NCI-H2081 treated with DMSO at 0.1 percent for 48 hours (cell line): ENCODE measurements at places on chromosomes 12 and 14.
A peak's percentile ranks its signal among the peaks of the same experiment; 100 is the strongest.

GRCh38 chr14:64811676-64812075, 68.0 kb downstream of the SPTB start:
- DNase-seq, result no peak

DNA sequence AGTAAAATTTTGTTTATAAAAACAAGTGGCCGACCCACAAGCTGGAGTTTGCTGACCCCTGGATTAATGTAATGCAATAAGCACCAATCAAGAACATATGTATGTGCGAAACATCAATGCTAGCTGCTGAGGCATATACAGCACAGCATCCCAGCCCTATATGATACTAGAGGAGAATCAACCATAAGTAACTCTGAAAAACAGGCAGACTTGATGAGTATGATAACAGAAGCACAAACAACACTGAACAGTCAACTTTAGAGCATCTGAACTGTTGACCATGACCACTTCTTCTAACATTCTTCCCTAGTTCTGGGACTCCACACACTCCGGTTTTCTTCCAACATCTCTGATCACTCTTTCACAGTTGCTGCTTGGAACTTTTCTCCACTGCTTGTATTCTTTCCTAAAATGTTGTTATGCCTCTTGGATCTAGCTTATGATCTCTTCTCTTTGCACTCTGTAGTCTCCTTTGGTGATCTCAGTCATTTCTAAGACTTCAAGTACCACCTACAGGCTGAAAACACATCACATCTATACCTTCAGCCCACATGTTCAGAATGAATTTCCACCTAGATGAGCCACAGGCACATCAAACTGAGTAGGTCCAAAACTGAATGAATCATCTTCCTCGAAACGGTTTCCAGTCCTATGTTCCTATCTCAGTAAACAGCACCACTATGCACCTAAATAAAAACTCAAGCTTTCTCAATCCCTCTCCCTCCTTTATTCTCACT, 57.2 kb downstream of the STXBP6 start:
- DNase-seq, result no peak

GRCh38 chr14:95409477-95410272, 90.0 kb upstream of the CLMN start:
- no peak for DNase-seq

DNA sequence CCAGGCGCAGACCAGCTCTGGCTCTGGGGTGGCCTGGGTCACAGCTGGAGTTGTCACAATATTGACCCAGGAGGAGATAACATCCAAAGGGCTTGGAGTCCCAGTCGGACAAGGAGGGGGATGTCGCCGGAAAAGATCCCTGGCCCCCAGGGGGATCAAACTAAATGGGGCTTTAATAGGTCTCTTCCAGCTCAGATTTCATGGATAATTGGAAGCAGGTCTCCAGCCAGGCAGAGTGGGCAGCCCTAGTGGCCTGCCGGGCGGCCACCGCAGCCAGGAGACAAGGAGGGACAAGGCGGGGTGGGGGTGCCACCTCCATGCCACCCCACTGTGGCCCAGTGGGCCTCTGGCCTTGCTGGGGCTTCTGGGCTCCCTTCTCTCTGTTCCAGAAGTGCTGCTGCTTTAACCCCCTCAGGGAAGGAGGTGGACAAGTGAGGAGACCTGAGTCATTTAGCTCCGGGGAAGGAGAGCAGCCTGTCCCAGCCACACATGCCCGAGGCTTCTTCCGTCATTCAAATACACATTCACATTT, 23.1 kb upstream of the PGF start:
- no peak for DNase-seq

GRCh38 chr14:101398011-101398410, 163.3 kb upstream of the DIO3 start:
- DNase-seq, result no peak

GRCh38 chr12:110198386-110198785, 74.2 kb downstream of the IFT81 start:
- no peak for DNase-seq

DNA sequence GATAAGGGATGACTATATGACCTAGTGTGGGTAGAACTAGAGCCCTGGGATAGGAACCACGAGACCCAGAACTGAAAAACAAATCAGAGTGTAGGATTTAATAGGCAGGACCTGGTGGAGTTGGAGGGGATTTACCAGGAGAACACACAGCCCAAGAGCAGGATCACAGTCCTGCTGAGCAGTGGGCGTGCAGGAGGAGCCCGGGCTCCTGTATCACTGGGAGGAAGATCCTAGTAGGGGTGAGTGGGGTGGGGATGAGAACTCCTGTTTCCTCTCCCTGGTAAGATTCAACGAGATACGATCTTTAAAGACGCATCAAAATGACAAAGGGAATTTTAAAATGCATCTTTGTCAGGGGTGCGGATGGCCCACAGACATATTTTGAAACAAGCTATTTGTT, 220.1 kb downstream of the GALC start:
- DNase-seq, result no peak

DNA sequence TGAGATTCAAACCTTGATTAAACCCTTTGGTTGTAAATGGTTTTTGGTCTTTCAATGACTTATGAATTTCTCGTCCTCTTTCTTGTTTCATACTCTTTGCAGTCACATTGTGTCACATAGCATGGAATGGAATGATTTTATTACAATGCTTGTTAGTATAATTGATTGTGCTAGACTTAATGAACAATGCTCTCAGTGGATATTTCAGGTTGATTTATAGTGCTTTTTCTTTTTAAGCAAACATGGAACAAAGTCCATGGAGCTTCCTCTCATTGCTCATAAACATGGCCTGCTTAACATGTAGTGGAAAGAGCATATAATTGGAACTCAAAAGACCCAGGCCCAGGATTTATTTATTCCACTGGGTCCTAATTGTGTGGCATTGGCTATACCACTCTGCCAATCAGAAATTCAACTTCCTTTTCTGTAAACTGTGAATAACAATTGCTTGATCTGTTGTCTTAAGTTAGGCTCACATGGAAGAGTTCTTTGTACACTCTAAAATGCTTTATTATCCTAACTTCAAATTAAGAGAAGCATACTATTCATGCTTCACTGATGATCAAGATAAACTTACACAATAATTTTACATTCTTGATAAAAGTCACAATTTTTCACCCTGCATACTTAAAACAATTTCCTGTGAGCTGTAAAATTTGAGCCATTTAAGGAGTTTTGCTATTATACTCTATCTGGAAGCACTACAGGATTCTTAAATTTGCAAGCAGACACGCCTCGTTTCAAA, 370.5 kb upstream of the PDE3A start:
- no peak for DNase-seq

GRCh38 chr14:51513281-51513680, 138.4 kb upstream of the FRMD6 start:
- DNase-seq, result no peak

DNA sequence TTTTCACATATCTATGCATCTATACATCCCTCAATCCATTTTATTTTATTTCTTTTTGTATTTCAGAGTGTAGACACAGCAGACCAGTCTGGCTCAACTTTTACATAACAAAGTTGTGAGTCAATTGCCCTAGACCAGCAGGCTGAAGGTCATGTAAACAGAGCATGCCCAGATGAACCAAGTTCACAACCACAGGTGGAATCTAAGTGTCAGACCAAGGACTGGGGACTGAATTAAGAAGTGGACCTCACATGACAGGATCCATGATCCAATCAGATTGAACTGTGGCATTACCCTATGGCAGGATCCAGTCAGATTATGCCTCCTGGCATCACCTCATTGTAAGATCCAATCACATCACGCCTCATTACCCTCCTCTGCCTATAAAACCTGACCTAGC, 455.8 kb downstream of the SOX5 start:
- no peak for DNase-seq

- DNase-seq, result peak; percentile 50
These were observed at the start of gene SLC25A21 for GRCh38 chr14:37172024-37172869. Gene SLC25A21, minus strand, starts transcription at chr14:37172606.

DNA sequence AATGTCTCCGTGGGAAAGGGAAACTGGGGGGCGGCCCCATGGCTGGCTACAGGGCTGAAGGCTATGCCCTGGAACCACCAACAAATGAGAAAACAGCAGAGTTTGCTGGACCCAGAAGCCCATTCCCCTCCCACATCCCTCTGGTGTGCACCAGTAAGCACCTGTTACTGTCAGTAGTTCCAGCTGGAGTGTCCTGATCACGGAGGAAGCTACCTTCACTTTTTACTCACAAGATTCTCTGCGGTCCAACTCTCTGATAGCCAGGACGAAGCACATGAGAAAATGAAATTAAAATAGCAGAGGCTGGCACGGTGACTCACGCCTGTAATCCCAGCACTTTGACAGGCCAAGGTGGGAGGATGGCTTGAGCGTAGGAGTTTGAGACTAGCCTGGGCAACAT, 22.7 kb upstream of the MEG3 start:
- no peak for DNase-seq

DNA sequence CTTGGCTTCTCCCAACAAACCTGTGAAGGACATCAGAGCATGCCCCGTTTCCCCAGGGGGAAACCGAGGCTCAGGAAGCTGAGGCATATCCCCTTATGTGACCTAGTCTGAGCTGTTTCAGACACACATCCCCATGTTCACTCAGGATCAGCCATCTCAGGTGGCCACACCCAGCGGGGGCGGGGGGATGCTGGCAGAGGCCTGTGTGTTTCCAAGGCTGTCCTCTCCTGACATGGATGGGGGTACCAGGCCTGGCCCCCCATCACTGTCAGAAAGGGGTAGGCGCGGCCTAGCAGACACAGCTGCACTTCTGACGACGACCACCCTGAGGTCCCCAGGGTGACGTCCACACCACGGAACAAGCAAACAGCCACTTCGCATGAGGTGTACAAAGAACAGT, 22.1 kb downstream of the CCDC85C start:
- DNase-seq, result no peak

GRCh38 chr12:88691811-88692210, 111.5 kb upstream of the KITLG start:
- no peak for DNase-seq

GRCh38 chr14:26163761-26164160, 434.1 kb downstream of the NOVA1 start:
- DNase-seq, result peak; percentile 60

DNA sequence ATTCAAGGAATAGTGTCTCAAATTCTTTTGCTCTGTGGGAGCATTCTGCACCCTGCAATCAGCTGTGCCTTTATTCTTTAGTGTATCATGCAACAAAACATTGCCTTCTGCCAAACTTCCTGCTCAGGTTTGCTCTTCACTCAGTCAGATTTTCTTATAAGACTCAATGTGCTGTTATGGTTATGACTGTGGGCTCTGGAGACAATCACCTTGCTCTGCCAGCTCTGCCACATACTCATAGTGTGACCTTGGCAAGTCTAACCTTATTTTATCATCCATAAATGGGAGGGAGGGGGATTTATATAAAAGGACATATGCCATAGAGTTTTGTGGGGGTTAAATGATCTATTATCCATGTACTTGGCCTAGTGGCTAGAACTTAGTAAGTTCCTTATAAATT, 51.3 kb downstream of the SRGAP1 start:
- no peak for DNase-seq

DNA sequence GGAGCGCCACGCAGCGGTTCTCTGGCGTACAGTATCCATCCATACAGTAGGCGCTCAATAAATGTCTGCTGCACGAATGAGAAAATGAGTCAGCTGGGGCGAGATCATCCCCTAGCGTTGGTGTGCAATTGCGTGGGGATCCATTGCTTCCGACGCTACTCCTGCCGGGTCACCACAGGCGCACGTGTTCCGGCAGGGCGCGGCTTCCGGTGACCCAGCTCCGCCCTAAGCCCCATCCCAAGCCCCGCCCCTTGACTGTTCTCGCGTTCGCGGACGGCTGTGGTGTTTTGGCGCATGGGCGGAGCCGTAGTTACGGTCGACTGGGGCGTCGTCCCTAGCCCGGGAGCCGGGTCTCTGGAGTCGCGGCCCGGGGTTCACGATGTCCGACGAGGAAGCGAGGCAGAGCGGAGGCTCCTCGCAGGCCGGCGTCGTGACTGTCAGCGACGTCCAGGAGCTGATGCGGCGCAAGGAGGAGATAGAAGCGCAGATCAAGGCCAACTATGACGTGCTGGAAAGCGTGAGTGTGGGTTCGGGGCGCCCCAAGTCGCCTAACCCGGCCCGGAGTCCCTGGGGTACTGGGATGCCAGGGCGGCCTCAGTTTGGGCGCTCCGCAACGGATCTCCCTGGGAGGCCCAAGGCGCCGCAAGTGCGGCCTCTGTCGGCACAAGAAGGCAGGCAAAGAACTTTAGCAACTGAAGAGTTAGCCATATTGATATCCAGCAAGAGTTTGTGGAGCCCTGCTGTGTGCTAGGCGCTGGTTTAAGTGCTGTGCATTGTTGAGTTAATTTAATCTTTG, at the start of gene PSMD9:
PSMD9 (plus strand) TSS at position 313 of the 796 bp plus-strand sequence; CDS start at position 380, 67 bp downstream.
- peak; percentile 84 for DNase-seq

DNA sequence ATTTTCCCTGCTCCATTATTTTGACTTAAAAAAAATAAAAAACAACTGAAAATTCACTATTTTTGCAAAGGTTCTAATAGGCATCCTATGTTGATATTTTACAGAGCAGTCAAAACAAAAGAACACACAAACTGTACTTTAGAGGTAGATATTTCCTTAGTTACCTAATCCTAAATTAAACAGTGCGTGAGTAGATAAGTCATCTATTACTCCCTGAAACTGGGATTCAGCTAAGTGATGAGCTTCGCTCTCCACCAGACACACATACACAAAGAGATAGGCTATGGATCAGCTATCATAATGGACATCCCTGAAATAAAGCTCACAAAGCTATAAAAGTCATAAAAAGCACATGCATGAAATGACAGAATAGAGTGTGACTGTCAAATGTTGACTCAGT, 398.7 kb downstream of the SOX5 start:
- DNase-seq, result no peak

DNA sequence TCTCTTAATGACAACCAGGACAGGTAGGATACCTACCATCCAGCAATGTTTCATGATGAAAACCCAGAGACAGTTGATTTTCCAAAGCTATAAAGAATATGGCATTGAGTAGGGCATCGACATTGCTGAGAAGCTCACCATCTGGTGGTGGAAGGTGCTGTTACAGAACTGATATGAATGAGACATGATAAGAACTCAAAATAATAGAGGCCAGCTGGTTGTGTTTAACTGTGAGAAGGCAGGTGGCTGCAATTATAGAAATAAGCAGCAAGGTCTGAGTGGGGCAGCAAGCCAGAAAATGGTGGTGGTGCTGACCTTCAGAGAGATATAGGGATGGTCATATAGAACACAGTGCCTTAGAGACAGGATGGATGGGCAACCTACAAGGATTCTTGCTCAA, 449.7 kb downstream of the BTG1 start:
- DNase-seq, result peak; percentile 7
